ENCODE measurements at places on chromosomes 2 and 18.

- no peak for DNase-seq
These were observed 6.8 kb upstream of the CYP26B1 start for GRCh38 chr2:72154386-72154975.

GRCh38 chr18:28281400-28281799 lies 104.5 kb upstream of the CDH2 start:
- DNase-seq: no peak

GRCh38 chr2:17059458-17059857 lies 393.8 kb upstream of the CYRIA start:
- no peak for DNase-seq

- DNase-seq: peak; percentile 83
These were observed 92.6 kb downstream of the CMPK2 start for GRCh38 chr2:6773007-6773693.

GRCh38 chr2:102100371-102101096 lies 42.0 kb upstream of the IL1R1 start:
- no peak for DNase-seq

- DNase-seq: no peak
These were observed 112.9 kb upstream of the CNTNAP5 start for GRCh38 chr2:123912171-123912570.

GRCh38 chr2:207227062-207227748 lies 61.5 kb upstream of the KLF7 start:
- no peak for DNase-seq

GRCh38 chr2:174750923-174751441 lies 13.3 kb downstream of the CHRNA1 start:
- peak; percentile 45 for DNase-seq

DNA sequence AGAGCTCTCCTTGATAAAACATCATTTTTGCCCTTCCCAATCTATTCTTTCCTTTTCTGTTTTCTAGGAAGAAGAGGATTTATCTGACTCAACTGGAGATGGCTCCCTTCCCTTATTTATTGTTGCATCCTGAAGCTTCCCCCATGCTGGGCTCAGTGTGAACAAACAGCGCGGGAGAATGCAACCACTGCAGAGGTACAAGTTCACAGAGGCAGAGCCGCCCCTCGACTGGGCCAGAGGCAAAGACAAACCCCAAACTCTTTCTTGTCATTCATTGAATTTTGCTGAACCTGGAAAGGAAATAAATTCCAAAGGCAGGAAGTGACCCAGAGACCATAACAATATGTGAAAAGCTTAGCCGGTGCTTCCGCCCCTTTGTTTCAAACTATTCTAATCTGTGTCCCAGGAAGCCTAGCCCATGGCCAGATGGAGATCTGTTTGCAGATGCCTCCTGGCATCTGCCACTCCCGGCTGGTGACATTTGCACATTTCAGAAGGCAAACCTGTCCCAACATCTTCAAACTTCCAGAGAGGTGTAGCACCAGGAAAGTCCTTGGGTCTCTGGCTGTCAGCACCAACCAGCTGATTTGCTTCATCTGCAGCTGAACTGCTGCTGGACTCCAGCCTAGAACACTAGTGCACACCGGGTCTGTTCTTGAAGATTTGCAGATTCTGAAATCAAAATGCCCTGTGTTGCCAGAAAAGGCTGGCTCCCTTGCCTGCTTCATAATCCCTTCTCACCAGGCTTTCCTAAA lies 79.4 kb upstream of the MAP4K3 start:
- no peak for DNase-seq

DNA sequence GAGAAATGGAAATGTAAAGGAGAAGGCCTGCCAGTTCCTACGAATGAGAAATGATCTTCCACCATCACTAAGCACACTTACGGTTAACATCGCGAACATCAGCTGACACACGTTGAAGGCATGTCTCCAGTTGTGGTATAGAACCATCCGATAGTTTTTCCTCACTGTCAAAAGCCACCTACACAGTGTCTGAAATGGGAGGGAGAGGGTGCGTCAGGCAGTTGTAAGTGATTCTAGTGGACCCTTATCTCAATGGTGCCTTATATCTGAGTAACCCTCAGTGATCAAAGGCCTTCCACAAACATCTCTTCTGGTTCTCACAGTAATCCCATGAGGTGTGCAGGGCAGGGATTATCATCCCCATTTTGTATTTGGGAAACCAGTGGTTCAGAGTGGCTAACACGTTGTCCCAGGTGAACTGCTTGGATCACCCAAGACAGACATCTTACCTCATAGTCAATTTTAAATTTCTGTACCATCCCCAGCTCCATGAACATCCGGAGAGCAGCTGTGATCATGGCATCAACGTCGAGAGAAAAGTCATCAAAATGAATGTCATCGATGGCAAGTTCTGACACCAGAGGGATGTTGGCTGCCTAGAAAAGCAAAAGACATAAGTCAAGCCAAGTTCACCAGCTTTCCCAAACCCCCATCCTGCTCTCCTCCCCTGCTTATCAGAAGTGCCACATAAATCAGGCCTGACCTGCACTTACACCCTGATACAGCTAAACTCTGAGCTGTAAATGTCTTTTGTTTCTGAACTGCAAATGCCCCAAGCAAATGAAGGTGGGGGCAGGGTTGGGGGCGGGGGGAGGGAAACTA lies 335.2 kb downstream of the AGPS start:
- no peak for DNase-seq

DNA sequence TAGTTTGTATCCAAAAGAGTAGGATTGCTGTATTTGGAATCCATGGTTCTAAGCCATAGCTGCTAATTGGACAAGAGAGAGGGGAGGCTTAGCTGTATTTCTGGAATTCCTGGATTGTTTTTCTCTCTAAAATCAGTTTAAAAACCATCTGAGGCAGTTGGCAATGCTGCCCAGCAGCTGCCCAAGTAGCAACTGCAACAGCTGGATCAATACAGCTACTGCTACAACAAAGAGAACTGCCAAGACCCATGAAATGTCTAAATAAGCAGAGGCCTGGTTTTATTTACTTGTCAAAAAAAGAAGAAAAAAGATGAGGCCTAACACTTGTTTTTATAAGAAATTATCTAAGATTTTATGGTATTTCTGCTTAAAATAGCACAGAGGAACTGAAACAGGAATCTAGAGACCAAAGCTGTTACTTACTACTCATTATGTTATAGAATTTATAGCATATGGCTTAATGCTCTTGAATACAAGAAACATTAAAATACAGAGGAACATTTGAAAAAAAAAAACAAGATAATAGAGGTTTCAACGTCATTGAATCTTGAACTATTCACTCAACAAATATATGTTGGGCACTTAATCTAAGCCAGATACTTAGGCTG lies 39.1 kb downstream of the TMEFF2 start:
- no peak for DNase-seq

GRCh38 chr18:79260023-79260422 lies 135.7 kb upstream of the NFATC1 start:
- no peak for DNase-seq

DNA sequence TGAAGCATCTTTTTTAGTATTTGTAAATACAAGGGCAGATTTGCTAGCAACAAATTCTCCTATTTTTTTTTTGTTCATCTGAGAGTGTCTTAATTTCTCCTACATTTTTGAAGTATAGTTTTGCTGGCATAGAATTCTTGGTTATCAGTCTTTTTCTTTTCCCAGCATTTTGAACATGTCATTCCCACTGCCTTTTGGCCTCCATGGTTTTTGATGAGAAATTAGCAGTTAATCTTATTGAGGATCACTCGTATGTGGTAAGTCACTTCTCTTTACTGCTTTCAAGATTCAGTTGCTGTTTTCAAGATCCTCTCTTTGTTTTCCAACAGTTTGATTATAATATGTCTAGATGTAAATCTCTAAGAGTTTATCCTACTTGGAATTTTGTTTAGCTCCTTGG lies 16.9 kb upstream of the RNF149 start:
- DNase-seq: no peak

GRCh38 chr2:10709290-10709939 lies 12.0 kb upstream of the ATP6V1C2 start:
- DNase-seq: no peak

DNA sequence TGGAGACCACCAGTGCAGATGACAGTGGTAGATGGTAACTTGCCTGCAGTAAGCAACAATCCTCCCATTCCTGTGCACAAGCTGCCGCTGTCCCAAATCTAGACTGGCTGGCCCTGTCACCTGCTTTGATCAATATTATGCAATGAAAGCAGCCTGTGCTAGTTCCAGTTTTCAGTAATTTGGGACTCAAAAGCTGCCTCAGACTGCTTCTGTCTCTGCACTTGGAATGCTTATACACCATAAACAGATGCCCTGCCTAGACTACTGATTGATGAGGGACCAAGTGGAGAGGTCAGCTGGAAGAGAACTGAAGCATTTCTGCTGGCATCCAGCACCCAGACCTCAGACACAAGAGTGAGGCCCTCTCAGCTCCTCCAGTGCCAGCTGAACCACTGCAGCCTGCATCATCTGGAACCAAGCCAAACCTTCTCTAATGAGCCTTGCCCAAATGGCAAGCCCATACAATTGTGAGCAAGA lies 24.9 kb downstream of the CCBE1 start:
- DNase-seq: no peak

DNA sequence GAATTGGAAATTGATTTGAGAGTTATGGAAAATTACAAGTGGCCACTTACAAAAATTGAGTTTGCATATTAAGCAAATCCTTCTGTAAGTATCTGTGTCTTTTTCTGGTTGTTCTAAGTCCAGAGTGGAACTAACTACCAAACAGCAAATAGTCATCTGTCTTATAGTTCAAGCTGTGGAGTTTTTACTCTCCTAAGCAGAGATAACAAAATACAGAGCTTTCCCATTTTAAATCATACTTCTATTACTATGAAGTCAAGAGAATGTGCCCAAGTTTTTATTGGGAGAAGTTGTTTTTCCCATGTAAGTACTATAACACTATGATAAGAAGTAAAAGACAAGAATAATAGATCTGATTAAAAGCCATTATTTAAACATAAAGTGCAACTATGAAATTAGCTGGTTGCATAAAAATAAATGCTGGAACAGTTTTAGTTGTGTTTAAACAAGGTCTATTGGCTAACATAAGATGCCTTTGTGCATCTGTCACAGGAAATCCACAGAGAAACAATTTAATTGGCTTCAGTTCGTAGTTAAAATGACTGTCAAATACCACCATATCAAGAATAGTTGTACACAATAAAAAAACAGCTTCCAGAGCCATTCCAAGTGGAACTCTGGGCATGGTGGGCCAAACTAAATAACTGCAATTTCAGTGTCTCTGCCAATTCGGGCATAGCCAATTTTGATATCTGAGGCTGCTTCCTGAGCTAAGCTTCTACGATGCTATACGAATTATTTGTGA lies 1467.4 kb upstream of the NXPH2 start:
- no peak for DNase-seq

- no peak for DNase-seq
These were observed 54.9 kb downstream of the NYAP2 start for GRCh38 chr2:225454412-225454811.

GRCh38 chr2:172613615-172614231 lies 57.8 kb downstream of the PDK1 start:
- DNase-seq: no peak
